ENCODE measurements at places on chromosomes 3 and 15.

DNA sequence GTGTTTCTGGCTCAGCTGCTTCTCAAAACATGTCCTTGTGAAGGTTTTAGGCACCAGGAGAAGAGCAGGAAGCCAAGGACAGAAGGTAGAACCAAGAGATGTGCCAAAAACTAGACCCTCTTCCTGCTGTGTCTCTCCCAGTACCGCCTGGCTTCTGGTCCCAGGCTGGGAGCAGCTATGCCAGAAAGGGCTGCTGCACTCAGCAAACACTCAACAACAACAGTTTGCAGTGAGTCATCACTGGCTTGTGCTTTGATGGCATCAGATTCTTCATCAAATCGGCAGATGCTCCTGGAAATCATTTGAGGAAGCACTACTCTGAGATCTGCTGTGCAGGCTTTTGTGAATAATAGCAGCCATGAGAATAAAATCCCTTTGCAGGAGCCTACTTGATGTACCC lies 63.2 kb downstream of the DGKG start:
- DNase-seq: no peak

DNA sequence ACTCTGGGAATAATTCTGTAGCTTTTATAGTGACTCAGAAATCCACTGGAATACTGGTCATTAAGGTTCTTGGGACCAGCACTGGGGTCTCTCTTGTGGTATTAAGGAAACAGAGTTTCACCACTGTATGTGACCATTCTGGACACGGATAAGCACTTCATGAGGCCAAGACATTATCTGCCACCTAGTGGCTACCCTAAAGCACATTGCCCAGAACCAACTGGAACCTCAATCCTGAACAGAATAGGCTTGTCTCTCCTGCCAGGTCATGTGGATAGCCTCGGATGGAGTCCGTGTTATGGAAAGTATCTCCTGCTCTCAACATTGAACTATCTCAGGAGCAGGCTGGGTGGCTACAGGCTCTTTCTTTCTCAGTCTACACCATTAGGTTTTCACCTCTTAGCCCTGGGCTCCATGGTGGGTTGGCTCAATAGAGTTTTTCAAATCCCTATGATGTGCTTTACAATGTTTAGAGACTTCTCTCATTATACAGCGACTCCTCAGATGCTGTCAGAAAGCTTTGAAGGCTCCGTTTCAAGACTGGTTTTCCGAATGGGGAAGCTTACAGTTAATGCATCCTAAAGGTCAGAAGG lies 167.6 kb upstream of the ST8SIA2 start:
- no peak for DNase-seq

GRCh38 chr3:138748190-138748589 lies 86.5 kb downstream of the PIK3CB start:
- DNase-seq: no peak

DNA sequence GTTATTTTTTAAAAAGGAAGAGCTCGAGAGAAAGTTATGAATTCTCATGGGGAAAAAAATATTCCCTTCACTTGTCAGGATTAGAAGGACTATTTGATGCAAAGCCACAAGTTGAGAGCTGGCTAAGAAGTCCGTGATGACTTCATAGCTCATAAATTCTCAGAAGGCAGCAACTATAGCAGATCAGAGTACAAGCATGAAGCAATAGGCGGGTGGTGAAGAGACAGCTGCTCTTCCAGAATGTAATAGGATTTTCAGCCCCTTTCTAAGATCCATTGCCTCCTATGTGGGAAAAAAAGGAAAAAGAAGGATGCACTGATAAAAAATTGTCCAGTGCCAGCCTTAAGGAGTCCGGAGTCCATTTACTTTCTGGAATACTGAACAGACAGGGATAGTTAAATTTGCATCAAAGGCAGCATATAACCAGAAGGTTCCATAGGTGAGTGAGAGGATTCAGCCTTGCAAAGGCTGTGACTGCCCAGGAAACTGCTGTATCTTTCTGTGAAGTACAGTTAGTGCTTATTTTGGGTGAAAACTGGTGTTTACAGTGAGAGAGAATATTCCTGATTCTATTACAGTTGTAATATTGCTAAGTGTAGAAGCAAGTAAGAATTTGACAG lies 929.5 kb upstream of the ALCAM start:
- no peak for DNase-seq

Measured in bone marrow (tissue), 2 donors.